Stimulated activated CD4-positive, alpha-beta T cell treated with anti-CD3 and anti-CD28 coated beads, Interleukin-1b, Interleukin-23, amount 100 ng/mL, for 48 hours (primary cell): ENCODE measurements at places on chromosomes 12 and 14.
A peak's percentile ranks its signal among the peaks of the same experiment; 100 is the strongest.

DNA sequence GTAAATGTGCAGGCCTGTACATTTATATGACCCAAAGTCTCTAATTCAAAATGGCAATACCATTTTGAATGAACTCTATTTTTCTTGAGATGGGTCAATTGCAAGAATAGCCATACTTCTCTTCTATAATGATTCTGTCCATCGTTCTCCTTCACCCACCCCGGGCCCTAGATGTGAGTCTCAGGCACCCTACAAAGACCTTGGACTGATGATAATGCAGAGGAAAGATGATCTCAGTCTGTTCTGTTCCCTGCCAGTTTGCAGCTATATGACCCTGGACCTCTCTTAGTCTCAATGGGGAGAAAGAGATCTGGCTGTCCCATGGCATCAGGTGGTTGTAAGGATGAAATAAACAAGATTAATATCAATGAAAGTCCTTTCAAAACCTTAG is 30.1 kb downstream of the VCPKMT start:
- DNase-seq: no peak

DNA sequence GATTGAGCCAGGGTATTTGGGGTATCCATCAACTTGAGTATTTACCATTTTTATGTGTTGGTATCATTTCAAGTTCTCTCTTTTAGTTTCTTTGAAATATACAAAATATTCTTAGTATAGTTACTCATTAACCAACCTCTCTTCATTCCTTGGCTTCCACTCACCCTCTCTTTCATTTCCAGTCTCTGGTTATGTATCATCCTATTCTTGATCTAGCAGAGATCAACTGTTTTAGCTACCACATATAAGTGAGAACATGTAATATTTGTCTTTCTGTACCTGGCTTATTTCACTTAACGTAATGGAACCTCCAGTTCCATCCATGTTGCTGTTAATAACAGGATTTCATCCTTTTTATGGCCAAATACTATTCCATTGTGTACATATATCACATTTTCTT is 86.9 kb downstream of the DACT1 start:
- DNase-seq: no peak

GRCh38 chr14:45144658-45145057 is 8.9 kb downstream of the FANCM start:
- DNase-seq: no peak

DNA sequence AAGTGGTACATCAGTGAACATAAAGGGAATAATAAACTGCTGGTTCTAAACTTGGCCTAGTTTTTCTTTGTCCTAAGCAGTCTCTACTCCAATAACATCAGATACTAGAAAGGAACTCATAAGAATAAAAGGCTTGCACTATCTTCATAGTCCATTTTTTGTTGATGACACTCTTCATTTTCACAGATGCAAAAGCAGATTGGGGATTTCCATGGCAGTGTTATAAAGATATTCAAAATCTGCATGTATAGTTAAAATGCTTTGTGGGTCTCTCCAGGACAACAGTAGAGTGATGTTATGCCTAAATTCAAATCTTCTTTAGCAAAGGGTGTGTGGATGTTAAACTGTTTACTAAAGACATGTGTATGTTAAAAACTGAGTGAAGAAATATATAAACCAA is 745.8 kb downstream of the TRHDE start:
- DNase-seq: no peak

GRCh38 chr14:23551266-23552028 is at the start of gene ZFHX2:
TSS of gene ZFHX2 (minus strand) at chr14:23551765. CDS start at chr14:23535325, 16,440 bp downstream.
- DNase-seq: peak; percentile 79

GRCh38 chr12:54890339-54890738 is 36.0 kb downstream of the MUCL1 start:
- no peak for DNase-seq

DNA sequence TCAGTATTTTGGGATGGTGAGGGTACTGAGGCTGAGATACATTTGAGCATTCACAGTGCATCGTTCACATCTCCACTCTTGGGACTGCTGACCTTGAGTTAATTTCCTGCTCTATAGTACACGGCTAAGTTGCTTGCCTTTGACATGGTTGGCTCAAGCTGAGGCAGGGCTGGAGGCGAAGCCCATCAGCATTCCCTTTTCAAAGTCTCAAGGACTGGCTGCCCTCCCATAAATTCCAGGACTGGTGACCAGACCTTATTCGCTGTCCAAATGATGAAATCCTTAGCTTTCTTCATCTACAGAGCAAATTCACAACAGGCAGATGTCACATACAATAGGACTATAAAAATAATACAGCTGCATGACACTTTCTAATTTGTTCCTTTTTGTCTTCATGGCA is 85.9 kb downstream of the SSPN start:
- DNase-seq: no peak

DNA sequence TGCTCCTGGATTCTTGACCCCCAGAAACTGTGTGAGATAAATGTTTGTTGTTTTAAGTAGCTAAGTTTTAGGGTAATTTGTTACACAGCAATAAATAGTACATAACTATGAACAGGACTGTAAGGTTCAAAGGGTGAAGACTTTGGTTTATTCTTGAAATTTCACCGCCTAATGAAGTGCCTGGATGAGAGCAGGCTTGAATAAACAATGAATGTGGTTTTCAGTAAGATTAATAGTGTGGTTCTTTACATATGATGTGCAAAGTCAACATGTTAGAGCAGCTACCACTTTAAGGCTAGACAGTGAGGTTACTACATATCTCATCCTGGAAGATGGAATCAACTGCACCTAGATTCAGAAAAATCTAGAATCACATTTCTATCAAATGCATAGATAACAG is 145.2 kb upstream of the BTG1 start:
- no peak for DNase-seq

DNA sequence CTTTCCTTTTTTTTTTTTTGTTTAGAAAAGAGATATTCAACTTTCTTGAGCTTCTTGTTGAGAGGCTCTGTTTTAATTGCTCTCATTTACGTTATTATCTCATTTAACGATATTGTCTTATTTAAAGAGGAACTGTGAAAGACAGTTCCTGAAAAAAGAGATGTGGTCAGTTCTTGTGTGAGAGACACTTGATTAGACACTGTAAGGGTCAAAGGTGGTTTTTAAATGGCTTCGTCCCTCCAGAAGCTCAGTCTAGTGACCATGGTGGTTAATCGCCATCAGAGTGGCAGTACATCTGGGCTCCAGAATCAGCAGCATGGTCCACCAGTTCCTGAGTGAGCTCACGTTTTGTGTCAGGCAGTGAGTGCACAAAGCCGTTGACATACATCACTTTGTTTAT is 57.9 kb upstream of the KCNA5 start:
- DNase-seq: no peak

DNA sequence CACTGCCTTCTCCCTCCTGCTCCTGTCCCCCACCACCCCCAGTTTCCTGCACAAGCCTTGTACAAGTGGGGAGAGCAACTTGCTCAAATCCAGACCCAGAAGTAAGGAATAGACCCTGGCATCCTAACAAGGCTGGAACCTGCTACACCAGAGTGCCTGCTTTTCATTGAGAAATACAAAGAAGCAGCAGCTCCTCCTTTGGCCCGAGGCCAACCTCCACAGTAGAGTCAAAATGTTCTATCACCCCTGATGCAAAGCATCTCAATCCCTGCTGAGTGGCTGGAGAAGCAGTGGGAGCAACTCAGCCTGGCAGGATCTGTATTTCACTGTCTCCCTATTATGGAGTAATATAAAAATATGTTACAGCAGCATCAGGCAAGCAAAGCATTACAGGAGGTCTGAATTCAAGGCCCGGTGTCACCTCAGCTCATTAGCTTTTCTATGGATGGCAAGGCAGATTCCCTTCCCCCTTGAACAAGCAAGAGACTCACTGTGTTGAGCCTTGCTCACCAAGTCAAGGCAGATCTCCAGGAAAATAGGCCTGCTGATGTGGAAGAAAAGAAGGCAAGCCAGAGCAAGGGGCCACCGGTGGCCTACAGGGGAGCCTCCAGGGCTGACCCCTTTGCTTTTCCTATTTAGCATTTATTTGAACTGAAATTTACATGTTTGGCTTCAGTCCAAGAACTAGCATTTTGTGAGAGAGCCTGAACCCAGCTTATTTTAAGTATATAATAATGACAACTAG is 186.3 kb upstream of the EGLN3 start:
- no peak for DNase-seq

GRCh38 chr14:69489495-69489894 is 5.0 kb downstream of the PLEKHD1 start:
- DNase-seq: no peak

DNA sequence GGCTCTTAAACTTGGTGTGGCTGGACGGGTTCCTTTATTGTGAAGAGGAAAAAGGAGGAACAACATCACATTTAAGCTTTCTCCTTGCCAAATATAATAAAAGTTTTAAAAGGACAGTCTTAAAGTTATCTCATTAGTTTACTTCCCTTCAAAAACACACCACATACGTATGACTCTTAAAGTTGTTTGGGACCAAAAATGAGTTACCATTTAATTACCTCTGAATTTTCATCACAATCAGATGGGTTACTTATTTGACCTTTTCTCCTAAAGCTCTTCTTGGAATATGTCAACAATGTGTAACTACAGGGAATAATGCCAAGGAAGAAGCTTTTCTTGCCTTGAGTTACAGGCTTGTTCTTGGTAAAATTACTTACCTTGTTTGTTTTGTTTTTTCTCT is 16.4 kb downstream of the RAB21 start:
- no peak for DNase-seq

DNA sequence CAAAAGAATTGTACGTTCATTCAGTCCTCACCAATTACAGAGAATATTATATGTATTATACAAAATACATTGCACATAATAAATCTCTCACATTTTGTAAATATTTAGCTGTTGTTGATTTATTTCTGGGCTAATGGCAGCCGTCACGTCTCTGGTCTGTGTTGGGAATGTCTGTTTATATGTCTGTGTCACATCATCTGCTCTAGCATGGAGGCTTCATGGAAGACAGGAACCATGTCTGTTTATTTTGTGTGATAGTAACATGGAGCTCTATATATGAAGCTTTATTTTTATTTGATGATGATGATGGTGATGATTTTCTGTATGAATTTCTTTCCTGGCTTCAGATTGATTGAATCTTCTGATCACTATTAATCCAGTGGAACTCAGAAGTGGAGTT is 138.4 kb downstream of the RAD51B start:
- no peak for DNase-seq

- no peak for DNase-seq
These were observed 46.9 kb upstream of the CAND1 start for GRCh38 chr12:67222302-67222701.

DNA sequence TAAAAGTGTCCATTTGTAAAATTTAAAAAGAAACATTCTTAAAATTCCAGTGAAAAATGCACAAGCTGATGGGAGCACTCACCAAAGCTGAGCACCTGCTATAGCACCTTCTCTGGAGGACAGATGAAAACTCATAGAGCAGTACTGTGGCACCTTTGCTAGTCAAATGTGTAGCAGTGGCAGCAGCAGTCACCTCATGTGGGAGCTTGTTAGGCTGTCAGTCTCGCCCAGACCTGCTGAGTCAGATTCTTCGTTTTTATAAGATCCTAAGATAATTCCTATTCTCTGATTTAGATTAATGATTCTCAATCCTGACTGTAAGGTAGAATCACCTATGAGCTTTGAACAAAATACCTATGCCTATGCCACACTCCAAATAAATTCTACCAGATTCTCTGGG is 325.8 kb downstream of the RPL10L start:
- no peak for DNase-seq

- no peak for DNase-seq
These were observed 36.6 kb downstream of the WDR89 start for GRCh38 chr14:63605041-63605532.

DNA sequence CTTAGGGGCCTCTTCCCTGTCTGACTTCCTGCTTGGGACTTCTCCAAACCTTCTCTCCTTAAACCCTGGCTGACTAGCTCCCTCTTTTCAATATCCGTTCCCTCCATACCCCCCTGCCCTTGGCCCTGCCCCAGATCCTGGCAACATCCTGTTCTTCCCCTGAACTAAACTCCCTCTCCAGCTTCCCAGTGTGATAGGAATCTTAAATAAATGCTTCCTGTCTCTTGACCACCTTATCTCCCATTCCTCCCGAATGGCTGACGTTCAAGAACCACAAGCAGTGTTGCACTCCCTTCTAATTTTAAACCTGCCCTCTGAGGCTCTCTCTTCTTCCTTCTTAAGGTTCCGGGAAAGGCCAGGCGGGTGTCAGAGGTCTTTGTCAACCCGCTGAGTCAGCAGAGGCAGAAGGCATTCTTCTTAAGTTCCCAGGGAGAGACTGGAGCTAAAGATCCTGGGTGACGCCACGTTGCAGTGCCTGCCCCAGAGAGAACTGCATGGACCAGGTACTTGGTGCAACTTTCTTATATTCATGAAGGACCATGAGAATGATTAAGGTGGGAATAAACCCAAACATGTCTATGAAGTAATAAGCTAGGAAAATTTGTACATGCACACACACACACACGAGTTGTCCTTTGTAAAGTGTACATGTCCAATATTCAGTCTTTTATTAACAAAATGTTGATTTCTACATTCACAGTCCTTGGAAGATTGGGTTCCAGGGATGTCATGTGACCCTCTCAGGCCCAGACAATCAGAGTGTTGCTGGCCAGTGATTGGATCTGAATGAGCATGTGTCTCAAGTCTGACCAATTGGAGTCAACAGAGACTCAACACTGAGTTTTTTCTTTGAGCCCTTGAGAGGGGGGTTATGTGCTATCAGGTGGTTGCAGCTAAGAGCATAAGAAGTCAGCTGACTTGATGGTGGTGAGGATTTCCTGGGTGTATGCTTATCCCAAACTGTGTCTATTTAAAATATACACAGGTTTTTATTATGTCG is 420.2 kb upstream of the TBX3 start:
- no peak for DNase-seq

- no peak for DNase-seq
These were observed 48.7 kb downstream of the BEGAIN start for GRCh38 chr14:100538351-100539002.

- no peak for DNase-seq
These were observed 501.2 kb downstream of the PCNX1 start for GRCh38 chr14:71408362-71409030.

GRCh38 chr14:95452176-95452892 is 64.1 kb downstream of the SYNE3 start:
- no peak for DNase-seq

DNA sequence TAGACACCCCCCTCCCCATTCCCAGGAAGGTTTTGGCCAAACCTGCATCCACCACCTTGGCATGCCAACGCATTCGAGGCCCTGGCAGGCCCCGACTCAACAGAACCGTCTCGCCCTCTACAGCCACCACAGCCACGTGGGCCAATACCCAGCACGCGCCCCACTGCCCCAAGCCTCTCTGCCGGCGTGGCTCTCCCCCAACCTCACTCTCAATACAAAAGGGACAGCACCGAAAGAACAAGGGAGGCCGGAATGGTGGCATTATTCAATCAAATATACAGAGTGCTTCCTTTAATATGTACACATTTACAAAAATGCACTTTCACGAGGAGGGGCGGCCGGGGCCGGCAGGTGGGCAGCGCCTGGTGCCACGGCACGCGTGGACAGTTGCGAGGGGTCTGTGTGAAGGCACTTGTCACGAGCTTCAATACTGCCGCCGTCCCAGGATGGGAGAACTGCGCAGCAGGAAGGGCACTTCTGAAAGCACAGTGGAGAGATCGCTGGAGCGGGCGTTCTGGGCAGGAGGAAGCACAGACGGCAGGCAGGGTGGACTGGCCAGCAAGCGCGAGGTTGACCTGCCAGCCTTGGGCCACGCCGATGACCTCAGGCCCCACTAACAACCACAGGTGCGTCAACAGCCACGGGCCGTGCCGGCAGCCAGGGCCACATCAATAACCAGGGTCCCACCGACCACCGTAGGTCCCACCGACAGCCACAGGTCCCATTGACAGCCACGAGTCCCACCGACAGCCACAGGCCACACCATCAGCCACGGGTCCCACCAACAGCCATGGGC is 26.9 kb downstream of the JAG2 start:
- no peak for DNase-seq
